Ovary (tissue), 10 donors: ENCODE measurements at places on chromosomes 3 and 15.

- DNase-seq: no peak
Observed at GRCh38 chr3:127135241-127136023, 57.5 kb upstream of the PRR23E start.

DNA sequence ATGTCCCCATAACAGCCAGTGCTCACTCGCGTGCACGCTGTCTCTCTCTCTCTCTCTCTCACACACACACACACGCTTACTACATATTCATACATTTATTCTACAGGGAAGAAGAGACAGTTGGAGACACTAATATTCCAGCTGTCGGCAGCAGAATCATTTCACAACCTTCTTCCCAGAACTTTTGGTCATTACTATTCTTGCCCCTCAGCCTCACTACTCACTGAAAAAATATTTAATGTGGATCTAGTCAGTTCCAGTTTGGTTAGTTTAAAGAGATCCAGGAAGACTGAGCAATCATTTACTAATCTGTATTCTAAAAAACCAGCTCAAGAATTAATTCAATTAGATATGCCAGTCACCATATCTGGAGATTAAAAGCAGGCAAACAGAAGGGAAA, 394.9 kb downstream of the PTPRG start:
- no peak for DNase-seq

- DNase-seq: peak; percentile 48
Observed at GRCh38 chr3:8555113-8555661, 53.6 kb downstream of the LMCD1 start.

- DNase-seq: no peak
Observed at GRCh38 chr3:149411583-149411982, 34.1 kb upstream of the TM4SF1 start.

- DNase-seq: no peak
Observed at GRCh38 chr15:36507458-36507857, 72.0 kb upstream of the CDIN1 start.
